ENCODE measurements at places on chromosomes 16 and 17.
A peak's percentile ranks its signal among the peaks of the same experiment; 100 is the strongest.

- DNase-seq, result no peak
These were observed 4.5 kb upstream of the TSPOAP1 start for GRCh38 chr17:58332778-58333735.

- no peak for DNase-seq
These were observed 28.0 kb downstream of the NXN start for GRCh38 chr17:951325-952132.

- peak; percentile 5 for DNase-seq
These were observed 32.7 kb upstream of the RPH3AL start for GRCh38 chr17:385178-385835.

DNA sequence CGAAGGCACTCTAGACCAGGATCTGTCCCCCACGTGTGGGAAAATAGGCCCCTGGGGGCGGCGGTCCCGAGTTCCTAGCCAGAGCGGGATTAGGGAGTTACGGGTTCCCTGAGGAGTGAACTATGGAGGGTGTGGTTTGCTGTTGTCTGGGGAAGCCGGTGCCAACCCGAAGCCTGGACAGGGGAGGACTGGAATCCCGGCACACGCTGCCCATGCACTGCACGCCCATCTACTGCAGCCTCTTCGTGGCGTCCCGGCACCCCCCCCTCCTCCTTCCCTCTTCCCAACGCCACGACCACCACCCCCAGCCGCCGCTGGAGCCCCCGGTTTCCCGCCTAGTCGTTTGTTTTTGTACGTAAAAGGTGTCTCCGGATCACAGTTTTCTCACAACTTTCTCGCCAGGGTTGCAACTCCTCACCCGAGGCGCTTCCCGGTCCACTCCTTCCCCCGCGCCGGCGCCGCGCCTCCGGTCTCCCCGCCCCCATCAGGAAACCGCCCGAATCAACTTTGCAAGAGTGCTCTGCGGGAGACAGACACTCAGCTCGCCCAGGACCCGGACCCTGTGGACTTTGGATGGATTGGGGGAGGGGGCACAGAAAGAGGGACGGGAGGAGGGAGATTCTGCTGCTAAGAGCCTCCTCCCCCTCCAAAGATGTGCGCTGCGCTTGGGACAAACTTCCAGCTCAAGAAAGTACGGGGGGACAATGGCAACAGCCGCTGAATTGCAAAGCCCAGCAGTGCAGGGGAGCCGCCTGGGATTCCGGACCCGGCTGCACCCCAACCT lies 1.4 kb upstream of the LHX1 start:
- no peak for DNase-seq

DNA sequence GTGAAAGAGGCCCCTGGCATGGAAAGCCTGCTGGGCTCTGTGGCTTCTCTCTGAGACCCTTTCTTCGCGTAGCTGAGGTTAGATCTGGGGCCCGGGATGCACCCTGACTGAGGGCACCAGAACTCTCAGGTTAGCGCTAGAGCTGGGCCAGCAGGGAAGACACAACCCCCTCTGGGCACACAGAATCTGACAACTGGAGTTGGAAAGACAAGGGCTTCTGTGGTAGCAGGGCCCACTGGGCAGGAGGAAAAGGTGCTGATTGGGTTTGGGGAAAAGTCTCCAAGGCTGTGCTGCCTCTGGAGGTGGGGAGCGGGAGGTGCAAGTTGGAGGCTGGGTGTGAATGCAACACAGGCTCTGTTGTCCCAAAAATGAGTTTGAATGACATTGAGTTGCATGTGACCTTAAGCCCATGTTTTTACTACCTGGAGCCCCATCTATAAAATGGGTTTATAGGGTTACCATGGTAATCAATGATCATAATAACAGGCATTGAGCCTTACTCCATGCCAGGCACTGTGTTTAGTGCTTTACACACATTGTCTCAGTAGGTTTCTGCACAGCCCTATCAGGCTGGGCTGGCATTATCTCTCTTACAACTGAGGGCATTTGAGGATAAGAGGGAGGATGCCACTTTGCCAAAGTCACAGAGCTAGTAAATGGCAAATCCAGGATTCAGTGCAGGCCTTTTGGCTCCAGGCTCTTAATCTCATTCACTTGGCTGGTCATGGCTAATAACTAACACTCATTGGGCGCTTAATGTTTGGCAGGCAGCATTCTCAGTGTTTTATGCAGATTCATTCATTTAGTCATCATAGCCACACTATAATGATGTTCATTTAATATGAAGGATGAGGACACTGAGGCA lies 9.5 kb upstream of the IGFBP4 start:
- no peak for DNase-seq

DNA sequence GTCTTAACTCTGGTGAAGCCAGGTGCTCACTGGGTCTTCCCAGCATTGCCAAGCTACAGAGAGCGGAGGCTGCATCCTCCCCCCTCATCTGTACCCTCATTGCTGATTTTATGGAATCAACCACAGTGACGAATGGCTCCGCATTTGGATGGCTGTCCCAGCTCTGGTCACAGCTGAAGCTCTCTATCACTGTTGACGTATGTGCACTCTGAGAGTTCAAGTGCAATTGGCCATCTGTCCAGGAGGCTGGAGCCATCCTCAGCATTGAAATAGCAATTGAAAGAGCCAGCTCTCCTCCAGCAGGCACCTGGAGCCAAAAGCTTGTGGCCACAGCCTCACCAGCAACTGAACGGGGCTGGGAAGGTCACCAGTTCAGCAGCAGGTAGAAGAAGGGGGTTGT lies 494.1 kb downstream of the TMEM114 start:
- no peak for DNase-seq

GRCh38 chr17:81683208-81683583 lies 401 bp downstream of the ARL16 start:
- no peak for DNase-seq

GRCh38 chr17:18248811-18249210 lies 9.7 kb downstream of the FLII start:
- no peak for DNase-seq

DNA sequence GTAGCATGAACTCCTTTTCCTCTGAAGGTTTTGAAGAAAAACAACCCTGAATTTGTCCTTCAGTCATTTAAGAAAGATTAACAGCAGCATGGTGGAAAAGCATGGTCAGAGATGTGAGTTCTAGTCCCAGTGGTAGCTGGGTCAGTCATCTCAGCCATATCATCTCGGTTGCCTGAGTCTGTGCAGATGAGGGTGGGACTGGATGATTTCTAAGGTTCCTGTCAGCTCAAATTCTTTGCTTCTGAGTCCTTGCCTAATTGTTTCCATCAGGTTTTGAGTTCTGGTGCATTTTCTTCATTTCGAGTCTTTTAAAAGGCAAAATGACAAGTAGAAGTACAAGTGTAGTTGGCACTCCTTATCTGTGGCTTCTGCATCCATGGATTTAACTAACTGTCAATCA lies 63.9 kb downstream of the TNRC6C start:
- no peak for DNase-seq

DNA sequence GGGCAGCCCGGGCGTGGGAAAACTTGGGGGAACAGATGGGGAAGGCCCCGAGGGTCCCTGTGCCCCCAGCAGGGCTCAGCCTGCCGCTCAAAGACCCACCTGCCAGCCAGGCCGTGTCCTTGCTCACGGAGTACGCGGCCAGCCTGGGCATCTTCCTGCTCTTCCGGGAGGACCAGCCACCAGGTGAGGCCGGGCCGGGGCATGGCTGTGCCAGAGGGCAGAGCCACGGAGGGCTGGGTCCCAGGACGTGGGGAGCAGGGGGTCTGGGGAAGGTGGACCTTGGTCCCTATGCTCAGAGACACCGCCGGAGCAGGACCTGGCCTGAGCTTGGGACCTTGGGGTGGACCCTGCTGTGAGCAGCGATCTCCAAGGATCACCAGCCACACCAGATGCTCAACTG lies 509 bp downstream of the ADAD2 start:
- DNase-seq, result no peak

- DNase-seq, result no peak
These were observed 8.8 kb downstream of the CENPX start for GRCh38 chr17:82013772-82014321.

GRCh38 chr17:2003525-2003924 lies 21.6 kb downstream of the RTN4RL1 start:
- DNase-seq, result no peak

DNA sequence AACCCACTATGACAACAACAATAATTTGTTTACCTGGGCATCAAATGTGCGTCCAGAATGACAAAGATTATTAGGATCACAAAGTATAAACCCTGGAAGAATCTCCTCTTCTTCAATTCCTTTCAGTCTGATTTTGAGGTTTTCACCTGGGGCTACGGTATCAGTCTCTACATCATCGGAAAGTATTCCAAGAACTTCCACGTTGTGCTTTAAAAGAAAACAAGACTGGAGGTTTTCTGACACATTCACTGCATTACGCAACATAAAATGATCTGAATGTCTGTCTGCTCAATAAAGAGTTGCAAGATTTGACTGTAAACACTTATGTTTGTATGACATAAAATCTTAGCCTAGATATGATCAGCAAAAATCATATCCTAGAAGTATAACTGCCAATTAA lies 26.0 kb upstream of the RSL1D1 start:
- DNase-seq, result no peak

DNA sequence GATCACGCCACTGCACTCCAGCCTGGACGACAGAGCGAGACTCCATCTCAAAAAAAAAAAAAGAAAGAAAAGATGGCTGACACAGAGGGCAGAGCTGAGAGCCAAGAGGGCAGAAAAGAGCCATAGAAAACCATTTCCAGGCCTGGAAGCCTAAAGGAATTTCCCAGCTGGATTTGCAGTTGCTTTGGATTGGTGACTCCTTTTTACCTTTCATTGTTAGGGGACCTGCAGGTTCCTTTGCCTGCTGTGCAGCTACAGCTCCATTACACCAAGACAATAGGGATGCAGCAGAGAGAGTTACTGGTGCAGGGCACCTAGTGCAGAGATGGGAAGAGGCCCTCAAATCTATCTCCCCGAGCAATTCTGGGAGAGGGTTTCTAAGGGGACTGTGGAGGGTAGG lies 18.4 kb downstream of the ZNF668 start:
- no peak for DNase-seq

DNA sequence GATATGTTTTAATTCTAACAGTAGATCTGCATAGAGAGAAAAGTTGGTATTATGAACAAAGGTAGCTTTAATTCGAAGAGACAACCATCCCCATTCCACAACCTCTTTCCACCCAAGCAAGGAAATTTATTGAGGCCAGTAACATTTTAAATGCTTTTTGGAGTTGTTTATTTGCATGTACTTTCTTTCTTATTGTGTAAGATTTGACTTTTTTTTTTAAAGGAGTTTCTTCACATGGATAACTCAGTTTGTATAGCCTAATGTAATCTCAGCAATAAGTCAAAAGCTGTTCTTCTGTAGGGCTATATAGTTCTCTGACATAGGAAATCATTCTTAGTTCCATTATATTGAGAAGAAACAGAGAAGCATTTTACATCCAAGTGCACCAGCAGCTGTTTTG lies 163.3 kb downstream of the PRKCA start:
- no peak for DNase-seq

GRCh38 chr17:74385201-74385600 lies 17.9 kb downstream of the GPR142 start:
- no peak for DNase-seq
